Coronary artery (tissue), 2 donors: ENCODE measurements at places on chromosomes 16 and 17.

GRCh38 chr17:4395111-4395478, 28.6 kb upstream of the UBE2G1 start:
- no peak for DNase-seq

GRCh38 chr16:23333034-23333579, 31.0 kb downstream of the SCNN1B start:
- DNase-seq = no peak

GRCh38 chr16:83158320-83158957, 531.7 kb downstream of the CDH13 start:
- DNase-seq = no peak

GRCh38 chr16:84486126-84486525, 18.3 kb downstream of the MEAK7 start:
- DNase-seq = peak; percentile 58

- DNase-seq = no peak
Measured at GRCh38 chr16:72568502-72568901, 396.5 kb upstream of the PMFBP1 start.

DNA sequence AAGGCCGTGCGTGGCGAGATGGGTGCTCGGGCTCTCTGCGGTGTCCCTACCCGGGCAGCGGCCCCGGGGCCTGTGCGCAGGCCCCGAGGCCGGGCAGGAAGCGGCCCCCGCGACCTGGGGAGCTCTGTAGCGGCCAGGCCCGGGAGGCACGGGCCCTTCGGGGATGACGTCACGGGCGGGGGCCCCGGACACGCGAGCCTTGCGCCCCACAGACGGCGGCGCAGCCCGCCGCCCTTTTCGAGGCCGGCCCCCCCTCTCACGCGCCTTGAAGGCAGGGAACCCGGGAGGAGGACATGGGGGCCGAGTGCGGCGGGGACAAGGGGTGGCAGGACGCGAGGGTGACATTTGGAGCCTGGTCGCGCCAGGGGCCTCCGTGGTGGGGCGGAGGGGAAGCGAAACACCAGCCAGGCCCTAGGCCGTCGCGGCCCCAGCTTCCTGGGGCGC, 1.1 kb downstream of the RAI1 start:
- DNase-seq = no peak

DNA sequence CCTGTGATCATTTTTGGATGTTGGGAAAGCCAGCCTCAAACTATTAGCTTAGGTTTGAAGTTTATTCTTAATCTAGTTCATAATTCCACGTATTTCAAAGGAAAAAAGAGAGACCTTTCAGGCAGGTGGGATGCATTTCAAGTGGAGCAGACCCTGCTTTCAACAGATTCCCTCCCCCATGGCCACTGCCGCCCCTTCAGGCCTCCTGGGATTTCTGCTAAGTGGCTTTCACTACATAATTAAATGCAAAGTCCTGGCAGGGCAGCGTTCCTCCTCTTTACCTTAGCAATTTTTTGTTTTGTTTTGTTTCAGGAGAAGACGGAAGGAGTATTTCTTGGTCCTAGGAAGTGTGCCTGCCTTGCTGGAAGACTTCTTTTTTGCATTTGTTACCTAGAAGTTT, 36.6 kb downstream of the MAF start:
- DNase-seq = no peak

- no peak for DNase-seq
Measured at GRCh38 chr16:71985262-71985974, 14.8 kb downstream of the PKD1L3 start.

GRCh38 chr17:14398766-14399165, 97.9 kb downstream of the HS3ST3B1 start:
- DNase-seq = no peak

DNA sequence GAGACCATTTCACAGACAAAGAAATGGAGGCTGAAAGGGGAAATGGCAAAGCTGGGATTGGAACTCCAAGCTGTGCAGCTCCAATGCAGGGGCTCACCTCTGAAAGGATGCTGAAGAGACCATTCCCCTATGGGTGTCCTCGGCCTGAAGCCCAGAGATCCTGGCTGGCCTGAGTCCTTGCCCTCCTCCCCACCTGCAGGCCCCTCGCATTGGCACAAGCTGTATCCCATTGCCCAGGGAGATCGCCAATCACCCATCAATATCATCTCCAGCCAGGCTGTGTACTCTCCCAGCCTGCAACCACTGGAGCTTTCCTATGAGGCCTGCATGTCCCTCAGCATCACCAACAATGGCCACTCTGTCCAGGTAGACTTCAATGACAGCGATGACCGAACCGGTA, 2.6 kb downstream of the CA7 start:
- DNase-seq = no peak

DNA sequence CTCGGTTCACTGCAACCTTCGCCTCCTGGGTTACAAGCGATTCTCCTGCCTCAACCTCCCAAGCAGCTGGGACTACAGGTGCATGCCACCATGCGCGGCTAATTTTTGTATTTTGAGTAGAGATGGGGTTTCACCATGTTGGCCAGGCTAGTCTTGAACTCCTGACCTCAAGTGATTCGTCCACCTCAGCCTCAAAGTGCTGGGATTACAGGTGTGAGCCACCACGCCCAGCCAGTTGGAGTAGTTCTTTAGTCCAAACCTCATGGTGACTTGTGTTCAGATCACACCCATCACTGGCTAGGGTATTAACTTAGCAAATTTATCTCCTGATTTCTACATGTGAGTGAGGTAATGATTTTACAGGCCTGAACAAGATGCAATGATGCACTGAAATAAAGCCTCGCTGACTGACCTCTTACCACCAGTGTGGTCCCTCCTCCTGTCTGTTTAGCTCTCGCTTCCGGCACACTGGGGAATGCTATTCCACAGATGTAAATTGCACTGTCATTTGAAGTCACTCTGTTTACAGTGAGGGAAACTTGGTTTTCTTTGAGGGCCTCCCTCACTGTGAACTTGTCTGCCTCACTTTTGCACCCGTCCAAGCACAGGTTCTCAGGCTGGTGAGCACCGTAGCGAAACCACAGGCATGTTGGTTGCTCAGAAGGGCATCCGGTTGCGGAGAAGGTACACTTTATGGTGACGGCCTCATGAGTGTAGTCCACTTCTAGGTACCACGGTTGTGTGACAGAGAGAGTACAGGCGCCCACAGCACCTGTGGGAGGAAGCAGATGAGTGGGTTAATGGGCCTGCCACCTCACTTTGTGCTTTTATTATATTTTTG, 5.5 kb downstream of the IGSF6 start:
- DNase-seq = no peak

GRCh38 chr17:44780161-44780560, 21.4 kb downstream of the ADAM11 start:
- no peak for DNase-seq

- DNase-seq = no peak
Measured at GRCh38 chr17:7589891-7590691, at the start of gene SOX15. Gene SOX15 (minus strand): TSS chr17:7590094. CDS start chr17:7589676, 418 bp downstream.

GRCh38 chr17:12927541-12928425, 90.0 kb downstream of the ELAC2 start:
- DNase-seq = no peak

DNA sequence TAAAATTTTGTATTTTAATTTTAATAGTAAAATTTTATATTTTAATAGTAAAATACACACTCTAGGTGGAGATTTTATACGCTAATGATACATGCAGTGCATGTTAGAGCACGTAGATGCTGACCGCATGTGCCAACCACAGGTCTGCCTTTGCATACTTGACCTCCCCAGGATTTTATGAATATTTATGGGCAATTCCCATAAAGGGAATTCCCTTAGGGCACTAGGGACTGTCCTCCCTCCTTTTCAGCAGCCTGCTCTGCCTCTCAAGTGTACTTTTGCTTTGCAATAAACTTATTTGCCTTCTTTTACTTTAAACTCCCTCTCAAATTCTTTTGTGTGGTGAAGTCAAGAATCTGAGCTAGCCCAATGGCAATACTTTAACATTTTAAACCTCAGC, 217.7 kb upstream of the CDH8 start:
- DNase-seq = no peak

- no peak for DNase-seq
Measured at GRCh38 chr16:52309446-52310416, 237.2 kb downstream of the TOX3 start.

DNA sequence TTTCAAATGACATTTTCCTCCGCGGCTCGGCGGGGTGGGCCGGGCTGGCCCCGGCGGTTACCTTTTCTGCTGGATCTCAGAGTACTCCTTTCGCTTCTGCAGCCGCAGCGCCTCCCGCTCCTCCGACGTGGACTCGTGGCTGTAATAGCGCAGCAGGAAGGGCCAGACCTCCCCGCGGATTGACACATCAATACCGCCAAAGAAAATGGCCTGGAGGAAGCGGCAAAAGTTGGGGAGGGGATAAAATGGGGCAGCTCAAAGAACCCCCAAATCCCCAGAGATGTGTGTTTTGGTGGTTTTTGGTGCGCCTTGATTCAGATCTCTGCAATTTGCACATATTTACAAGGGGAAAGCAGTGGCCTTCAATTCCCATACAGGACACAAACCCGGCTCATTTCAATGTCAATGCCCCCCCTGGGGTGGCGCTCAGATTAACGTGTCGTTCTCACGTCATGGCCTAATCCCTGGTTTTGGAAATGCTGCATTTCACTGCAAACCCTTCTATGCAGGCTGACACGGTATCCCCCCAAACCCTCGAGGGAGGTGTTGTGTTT, 85.9 kb downstream of the TBC1D16 start:
- DNase-seq = peak; percentile 64

- DNase-seq = no peak
Measured at GRCh38 chr16:1990351-1991134, 773 bp downstream of the SYNGR3 start.

DNA sequence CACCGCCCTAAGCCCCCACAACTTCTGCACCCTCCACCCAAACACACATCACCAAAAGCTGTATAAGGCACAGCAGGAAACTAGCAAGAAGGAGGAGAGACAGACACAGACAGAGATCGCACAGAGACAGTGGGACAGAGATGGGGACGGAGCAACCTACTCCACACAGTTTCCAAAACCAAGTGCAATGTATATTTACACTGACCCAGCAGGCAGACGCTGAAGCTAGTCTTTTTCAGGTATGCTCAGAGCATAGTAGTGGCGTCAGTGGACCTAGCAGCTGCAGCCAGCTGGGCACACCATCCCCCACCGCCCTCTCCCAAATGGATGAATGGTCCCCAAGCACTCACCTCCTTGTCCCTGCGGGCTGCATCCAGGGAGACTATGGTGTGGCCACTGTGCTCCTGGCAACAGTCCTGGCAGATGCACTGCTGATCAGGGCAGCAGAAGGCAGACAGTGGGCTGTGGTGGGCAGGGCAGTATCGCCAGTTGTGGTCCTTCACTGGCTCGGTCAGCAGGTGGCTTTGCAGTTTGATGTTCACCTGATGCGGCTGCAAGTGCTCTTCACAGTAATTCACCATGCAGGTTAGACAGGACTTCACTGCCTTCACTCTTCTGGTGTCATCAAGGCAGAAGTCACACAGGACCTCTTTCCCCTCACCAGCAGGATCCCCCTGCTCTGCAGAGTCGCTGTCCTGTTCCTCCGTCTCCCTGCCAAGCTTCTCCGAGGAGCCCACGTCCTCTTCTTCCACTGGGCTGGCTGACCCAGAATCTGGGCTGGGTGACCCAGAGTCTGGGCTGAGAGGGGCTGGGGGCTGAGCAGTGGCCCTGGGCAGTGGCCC, 31.5 kb upstream of the FBXW10B start:
- DNase-seq = peak; percentile 77

- no peak for DNase-seq
Measured at GRCh38 chr16:8936421-8936820, 27.3 kb downstream of the USP7 start.

DNA sequence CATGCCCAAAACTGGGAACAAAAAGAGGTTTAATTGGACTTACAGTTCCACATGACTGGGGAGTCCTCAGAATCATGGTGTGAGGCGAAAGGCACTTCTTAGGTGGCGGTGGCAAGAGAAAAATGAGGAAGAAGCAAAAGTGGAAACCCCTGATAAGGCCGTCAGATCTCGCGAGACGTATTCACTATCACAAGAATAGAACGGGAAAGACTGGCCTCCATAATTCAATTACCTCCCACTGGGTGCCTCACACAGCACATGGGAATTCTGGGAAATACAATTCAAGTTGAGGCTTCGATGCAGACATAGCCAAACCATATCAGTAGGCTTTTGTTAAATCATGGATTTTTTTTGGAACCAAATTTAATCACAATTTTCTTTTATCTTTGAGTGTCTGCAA, 24.4 kb downstream of the RBL2 start:
- no peak for DNase-seq

DNA sequence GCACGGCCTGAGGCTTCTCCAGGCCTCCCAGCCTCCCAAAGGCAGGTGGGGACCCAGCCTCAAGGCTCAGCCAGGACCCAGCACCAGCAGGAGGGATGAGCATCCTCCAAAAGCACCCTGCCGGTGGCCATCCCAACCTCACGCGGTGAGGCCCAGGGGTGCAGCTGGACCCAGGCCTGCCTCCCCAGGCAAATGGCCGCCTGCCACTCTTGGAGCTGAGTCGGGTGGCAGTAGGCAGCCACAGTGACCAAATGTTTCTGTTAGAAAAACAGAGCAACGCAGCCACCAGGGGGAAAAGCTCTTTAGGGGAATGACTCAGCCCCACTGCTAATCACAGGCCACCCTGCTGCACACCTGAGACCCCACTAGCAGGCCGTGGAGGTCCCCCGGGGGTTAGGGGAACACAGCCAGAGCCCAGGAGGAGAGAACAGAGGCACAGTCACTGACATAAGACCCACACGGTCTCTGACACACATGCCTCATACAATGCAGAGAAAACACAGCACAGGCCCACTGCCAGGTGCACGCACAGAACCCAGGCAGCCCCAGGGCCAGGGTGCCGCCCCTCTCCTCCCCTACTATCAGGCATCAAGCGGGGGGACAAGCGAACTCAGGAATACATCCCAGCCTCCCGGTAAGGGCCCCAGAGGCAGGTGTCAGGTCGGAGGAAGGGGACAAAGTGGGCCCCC, 12.4 kb downstream of the BCAR1 start:
- no peak for DNase-seq

GRCh38 chr16:55563797-55564196, 2.7 kb upstream of the CAPNS2 start:
- no peak for DNase-seq

DNA sequence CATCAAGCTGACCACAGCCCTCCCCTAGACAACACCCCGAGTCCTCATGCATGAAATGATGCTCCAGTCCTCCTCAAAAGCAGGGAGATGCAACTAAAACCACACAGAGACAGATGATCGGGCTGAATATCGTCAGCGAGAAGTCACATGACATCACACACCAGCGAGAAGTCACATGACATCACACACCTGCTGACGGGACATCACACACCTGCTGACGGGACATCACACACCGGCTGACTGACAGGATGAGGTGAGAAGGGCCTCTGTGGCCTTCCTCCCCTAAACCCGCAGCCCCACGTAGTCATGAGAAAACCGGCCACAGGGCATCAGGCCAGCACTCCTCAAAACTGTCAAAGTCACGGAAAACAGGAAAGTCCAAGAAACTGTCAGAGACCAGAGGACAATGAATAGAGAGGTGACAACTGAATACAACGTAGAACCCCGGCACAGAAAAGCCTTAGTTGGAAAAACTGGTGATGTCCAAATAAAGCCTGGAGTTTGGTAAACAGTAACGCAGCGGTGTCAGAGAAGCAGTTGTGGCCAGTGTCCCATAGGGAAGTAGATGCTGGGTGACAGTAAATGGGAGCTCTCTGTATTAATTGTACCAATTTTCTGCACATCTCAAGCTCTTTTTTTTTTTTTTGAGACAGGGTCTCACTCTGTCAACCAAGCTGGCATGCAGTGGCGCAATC, 14.3 kb downstream of the LITAF start:
- DNase-seq = no peak

GRCh38 chr17:77212081-77212832, 71.5 kb downstream of the SEC14L1 start:
- DNase-seq = no peak
